ENCODE measurements at places on chromosomes 12 and 14.

GRCh38 chr12:68358532-68359485, 26.6 kb upstream of the MDM1 start:
- peak; percentile 78 for DNase-seq

DNA sequence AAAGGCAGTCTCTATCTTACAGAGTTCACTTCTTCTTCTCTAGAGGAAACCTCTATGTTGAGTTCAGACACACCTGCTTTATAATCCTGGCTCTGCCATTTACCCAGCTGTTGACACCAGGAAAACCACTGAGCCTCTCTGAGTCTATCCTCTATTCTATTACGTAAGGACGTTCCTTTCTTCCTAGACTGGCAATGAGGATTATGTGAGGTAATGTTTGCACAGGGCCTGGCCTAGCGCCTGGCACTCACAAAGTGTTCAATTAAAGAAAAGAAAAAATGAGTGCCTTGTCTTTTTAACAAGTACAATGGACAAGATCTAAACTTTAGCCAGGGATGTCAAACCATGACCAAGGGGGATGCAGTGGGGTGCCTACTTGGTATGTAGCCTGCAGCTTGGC, 641.9 kb upstream of the TBX3 start:
- no peak for DNase-seq

DNA sequence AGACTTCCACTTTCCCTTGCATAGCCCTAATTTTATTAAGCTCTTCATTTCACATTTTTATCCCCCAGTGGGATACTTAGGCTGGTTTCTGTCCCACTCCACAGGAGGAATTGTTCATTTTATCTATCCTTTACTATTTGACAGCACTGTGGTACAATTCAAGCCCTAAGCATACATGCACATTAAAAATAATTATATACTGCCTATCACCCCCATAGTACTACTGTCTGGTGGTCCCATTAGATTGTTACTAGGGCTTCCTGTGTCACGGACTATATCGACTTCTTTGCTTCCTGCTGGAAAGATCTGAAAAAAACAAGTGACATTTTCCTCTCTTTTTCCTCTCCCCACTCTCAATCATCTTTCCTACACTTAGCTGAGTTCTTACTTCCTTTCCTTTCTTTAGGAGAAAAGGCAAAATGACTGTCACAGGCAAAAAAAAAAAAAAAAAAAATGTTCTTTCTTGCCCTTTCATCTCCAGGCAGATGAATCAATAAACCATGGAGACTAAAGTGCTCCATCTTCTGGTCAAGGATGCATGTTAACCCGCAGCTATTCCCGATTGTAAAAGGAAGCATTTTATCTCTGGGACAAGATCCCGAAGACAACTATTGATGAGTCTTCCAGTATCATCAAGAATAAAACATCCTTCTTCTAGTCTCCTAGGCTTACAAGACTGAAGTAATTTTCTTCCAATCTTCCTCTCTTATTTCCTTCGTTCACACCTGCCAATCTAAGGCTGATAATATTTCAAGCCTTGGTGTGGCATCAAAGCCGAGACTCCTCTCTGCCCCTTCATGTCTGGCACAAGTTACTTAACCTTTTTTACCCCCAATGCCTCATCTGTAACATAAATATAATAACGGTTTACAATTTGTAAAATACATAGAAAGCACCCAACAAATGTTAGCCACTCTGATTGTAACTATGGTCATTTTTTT, 94.4 kb upstream of the PLEKHG7 start:
- DNase-seq = peak; percentile 48

- no peak for DNase-seq
Measured at GRCh38 chr12:34190054-34190453, 167.8 kb downstream of the ALG10 start.

DNA sequence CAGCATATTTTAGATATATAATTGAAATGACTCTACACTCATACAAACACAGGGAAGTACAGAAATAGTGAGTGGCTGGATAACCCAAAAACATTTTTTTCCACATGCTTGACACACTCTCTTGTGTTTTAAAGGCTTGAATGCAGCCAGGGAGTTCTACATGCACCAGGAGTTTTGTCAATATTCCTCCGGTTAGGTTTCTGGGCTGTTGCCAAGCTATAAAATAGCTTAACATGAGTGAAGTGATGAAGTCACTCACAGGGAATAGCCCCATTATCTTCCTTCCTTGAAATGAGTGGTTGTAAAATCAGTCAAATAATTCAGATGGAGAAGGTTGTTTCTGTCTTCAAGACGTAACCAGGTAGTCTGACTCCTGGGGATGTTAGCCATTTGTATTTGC, 582.7 kb downstream of the SLC6A15 start:
- no peak for DNase-seq

DNA sequence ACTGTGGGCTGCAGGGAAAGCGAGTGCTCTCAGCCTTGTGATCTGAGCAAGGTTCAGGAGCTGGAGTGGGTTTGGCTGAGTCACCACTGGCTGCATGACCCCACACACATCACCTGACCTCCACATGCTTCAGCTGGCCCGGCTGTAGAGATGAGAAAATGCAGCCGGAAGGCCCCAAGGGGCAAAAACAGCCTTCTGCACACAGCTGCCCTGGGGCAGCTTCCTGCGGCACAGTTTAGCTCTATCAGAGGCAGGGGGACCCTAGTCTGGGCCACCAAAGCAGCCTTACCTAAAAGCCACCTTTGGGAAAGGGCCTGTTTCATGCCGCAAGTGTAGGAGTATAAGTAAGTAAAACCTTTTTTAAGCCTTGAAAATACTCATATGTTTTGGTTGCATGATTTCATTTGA, 123.3 kb downstream of the SSPN start:
- DNase-seq = no peak

DNA sequence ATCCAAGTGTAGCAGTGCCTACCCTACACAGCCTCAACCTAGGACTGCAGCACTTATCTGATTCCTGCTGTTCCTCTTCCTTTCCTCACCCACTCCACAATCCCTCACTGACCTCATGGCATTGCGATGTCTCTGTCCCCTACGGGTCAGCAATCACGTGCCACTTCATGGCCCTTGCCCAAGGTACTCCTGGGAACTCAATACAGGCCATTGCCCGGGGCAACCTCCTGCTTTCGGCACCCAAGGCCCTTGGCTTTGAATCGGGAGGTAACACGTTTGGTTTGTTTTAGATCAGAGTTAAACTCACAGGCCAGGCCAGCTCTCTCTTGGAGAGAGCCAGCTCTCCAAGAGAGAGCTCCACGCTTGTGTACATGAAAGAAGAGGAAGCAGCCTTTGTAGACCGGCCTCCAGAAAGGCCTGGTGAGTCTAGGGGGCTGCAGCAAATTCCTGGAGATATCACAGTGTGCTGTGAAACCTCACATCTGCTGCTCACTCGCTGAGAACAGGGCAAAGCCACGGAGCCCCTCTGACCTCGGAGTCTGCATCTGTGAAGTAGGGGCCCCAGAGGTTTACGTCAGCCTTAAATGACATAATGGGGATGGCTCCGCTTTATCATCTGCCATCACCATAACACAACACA, 12.2 kb downstream of the CLMN start:
- no peak for DNase-seq

DNA sequence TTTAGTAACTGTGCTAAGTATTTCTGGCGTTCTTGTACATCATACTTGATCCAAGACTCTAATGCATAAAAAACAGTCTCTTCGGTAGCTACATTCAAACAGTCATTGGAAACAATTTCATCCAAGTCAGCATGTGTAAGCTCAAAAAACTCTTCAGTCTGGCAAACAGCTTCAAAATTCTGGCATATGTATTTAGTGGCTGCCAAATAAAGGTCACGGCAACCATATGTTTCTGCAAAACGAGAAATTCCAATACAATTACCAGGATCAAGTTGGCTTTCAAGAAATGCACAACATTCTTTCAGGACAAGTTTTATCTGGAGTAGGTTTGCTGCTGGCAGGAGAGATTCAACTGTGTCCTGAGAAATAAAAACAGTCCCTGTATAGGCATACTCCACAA, 16.5 kb downstream of the KLHL28 start:
- no peak for DNase-seq

DNA sequence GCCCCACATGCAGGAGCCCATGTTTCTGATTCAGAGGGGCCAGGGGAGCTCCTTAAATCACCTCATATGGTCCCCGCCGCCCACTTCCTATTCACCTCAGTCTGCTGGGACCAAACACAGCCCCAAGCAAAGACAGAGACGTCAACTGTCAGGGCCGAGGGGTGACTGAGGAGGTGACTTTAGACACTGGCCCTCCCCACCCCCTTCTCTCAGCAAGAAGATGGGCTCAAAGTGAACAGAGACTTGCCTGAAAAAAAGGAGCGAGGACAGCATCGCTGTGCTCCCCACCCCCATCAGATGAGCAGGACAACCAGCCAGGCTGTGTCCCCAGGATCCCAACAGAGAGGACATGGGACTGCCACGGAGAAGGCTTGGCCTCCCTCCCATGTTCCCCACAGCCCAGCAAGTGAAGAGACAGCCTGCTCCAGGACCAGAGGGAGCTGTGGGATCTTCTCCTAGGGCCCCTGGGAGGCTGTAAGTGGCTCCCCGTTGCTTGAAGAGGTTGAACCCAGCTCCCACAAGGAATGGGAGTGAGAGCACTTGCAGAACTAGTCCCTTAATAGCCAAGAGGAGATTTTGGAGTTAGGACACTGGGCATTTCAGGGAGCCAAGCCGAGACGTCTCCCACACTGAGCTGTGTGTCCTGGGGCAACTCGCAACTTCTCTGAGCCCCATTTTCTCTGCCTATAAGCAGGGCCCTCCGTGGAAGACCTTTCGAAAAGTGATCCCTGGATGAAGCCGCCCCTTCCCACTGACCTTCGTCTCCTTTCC, 1.3 kb upstream of the KRT79 start:
- DNase-seq = no peak

DNA sequence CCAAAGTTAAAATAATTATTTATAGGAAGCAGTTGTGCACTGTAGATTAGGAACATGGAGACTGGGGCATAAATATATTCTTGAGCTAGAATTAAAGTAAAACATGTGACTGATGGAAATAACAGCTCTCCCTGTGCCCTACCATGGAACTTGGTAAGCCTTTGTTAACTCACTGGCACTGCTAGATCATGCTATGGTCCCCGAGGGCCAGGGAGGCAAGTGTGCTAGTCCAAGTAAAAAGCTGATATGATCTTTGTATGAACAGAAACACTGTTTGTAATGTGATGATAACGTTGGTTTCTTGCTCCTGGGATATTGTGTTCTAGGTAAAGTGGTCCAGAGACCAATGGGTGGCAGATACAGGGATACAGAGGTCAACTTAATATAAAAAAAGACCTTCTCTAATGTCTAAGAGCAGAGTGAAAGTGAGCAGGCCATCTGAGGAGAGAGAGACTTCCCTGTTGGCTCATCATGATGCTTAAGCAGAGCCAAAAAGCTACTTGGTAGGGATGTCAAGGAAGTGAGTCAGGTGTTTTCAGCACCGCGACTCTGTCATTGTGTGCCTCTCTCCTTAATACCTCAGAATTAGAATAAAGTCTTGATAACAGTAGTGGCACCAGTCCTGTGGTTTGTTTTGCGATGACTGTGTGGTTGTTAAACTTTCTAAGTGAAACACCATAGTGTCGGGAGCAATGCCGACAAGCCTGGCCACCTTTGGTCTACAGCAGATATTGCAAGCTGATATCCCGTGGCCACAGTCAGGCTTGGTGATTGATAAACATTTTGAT, 27.6 kb downstream of the BICD1 start:
- no peak for DNase-seq

GRCh38 chr12:132163911-132164288, 19.6 kb downstream of the NOC4L start:
- DNase-seq = no peak

- peak; percentile 61 for DNase-seq
Measured at GRCh38 chr12:89470741-89471509, 53.7 kb downstream of the GALNT4 start.

DNA sequence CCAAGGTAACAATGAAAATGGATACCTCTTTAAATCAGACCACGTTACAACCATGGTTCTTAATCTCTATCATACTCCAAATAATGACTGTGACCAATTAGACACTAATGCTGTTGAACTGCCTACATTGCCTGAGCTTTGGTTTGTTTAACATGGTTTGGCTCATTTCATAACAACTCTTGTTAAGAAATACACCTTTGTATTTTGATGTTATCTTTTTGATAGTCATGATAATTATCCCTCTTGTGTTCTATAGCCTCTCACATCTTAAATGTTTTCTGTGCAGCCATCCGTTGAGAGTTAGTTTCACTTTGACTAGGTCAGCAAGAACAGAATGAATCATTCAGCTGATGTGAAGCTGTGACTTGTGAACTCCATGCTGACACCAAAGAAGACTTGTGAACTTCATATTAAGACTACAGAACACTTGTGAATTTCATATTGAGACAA, 75.5 kb upstream of the RERGL start:
- no peak for DNase-seq

DNA sequence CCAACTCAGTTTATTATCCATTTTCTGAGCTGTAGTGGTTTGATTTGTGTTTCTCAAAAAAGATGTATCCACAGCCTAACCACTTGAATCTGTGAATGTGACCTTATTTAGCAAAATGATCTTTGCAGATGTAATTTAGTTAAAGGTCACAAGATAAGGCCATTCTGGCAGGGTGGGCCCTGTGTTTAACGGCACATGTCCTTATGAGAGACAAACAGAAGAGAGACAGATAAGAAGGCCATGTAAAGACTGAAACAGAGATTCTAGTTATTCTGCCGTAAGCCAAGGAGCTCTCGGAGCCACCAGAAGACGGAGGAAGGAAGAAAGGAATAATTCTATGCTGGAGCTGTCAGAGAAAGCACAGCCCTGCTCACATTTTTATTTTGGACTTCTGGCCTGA, 374.2 kb downstream of the PRKD1 start:
- no peak for DNase-seq

- no peak for DNase-seq
Measured at GRCh38 chr14:81551471-81551870, 17.8 kb upstream of the SEL1L start.

DNA sequence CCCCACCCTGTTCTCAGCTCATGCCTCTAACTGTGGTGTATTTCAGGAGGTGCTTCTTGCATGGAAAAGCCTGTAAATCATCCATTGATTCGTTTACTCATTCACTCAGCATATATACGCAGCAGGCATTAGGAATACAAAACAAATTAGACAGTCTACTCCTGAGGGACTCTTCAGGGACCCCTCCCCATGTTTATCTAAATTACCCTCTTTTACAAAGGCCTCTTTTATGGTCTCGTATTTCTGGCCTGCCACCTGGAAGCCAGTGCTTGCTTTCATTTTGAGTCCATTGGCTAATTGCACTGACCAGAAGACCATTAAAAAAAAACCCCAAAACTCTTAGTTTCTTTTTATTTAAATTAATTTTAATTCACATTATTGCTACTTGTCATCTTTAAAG, 134.4 kb downstream of the DACT1 start:
- no peak for DNase-seq

- DNase-seq = no peak
Measured at GRCh38 chr14:56738020-56738419, 72.3 kb downstream of the OTX2 start.

Measured in neural progenitor cell (in vitro differentiated cells).